ENCODE measurements at places on chromosomes 6 and 20.
A peak's percentile ranks its signal among the peaks of the same experiment; 100 is the strongest.

DNA sequence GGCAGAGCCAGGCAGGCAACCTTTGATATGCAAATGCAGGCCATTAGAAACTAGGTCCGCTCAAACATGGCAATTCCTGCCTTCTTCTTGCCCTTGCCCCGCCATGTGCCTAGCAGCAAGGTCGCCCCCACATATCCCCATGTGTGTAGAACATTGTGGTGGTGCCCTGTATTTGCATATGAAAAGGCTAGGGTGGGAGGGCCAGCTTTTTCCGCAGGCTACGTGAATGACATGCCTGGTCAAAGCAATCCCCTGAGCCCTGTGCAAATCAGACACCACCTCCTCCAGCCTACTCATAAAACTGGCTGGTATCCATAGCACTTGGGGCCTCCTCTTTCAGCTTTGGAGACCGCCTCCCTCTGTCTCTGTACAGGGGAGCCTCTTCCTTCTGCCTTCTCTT, 31.6 kb downstream of the GSTA2 start:
- no peak for DNase-seq

DNA sequence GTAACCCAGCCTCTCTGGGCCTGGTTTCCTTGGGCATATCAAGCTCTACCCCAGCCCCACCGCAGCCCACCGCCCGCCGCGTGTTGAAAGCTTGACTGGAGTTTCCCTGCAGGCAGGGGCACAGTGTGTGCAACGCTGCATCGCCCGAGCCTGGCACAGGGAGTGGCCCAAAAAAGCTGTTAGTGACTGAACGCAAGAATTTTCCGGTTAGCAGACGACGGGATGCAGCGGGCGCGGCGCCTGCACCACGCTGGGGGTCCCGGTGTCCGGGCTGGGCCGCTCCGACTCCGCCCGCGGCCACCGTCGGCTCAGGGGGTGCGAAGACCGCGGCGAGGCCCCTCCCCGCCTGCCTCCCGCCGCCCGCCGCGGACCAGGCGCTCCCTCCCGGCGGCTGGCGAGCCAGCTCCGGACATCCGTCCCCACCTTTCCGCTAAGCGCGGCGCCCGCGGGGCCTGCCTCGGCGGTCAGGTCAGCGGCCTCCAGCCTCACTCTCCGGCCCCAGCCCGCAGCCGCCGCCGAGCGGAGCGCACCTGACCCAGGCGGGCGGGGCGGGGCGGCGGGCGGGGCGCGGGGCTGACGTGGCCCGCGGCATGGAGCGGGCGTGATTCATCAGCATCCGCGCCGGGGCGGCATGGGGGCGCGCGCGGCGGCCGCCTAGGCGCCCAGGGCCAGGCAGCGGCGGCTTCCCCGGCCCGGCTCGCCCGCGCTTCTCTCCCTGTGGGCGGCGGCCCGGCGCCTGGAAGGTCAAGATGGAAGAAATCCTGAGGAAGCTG, at the start of gene ARFGEF3:
ARFGEF3 (plus strand) TSS at position 602 of the 773 bp plus-strand sequence; CDS start at position 750, 148 bp downstream.
- DNase-seq = peak; percentile 48

DNA sequence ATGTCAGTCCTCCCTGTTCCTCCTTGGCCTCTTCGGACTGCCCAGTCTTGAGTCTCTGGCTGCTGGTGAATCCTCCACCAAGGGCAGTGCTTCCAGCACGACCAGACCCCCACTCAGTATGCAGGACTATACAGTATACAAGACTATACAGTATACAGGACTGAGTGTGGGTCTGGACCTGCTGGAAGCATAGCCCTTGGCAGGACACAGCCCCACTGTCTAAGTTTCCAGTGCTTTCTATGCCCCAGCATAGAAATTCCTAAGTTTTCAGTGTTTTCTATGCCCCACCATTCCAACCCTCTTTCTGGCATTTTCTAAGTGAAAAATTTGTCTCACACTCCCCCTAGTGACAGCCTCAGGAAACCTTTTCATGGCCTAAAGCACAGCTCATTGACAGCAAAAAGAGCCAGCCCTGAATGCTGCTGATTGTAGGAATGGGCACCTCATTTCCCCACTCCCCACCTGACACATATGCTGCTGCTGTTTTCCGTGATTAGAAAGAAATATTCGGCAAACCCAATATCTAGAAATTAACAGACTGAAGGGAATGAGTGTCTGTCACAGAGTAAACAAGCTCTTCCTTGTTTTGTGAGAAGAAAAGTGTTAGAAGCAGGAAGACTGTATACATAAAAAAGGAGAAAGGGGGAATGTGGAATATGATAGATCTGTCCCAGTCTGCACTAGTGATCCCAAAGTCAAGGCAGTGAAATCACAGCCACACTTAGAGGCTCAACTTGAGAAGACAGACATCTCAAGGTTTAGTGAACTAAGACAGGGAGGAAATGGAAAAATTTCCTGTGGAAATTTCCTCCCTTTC, 206.9 kb downstream of the IBTK start:
- peak; percentile 43 for DNase-seq

DNA sequence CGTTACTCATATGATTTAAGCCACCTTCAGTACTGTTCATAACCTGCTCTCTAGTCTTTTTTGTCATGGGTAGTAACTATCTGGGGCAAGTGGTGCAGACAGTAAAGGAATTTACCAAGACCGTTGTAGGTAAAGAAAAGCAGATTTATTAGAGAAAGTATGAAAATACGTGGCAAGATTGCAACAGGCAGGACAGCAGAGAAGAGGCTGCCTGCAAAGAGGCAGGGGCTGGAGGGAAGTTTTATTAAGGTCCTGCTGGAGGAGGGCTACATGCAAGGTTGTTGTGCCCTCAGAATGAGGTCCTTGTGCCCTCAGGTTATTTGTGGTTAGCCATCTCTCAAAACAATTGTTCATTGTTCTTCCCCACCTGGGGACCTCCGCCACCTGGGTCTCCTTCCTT, 444.3 kb downstream of the BCKDHB start:
- no peak for DNase-seq

DNA sequence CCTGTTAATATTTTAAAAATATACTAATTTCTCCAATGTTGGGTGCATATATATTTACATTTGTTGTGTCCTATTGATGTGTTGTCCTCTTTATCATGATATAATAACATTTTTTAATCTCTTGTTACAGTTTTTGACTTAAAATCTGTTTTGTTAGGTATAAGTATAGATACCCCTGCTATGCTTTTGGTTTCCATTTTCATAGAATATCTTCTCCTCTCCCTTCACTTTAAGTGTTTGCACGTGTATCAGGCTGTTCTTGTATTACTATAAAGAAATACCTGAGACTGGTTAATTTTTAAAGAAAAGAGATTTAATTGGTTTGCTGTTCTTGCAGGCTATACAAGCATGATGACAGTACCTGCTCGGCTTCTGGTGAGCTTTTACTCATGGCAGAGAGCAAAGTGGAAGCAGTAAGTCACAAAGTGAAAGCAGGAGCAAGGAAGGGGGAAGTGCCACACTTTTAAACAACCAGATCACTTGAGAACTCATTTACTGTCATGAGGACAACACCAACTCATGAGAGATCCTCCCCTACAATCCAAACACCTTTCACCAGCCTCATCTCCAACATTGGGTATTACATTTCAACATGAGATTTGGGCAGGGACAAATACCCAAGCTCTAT, 340.5 kb upstream of the SYNCRIP start:
- DNase-seq = no peak

DNA sequence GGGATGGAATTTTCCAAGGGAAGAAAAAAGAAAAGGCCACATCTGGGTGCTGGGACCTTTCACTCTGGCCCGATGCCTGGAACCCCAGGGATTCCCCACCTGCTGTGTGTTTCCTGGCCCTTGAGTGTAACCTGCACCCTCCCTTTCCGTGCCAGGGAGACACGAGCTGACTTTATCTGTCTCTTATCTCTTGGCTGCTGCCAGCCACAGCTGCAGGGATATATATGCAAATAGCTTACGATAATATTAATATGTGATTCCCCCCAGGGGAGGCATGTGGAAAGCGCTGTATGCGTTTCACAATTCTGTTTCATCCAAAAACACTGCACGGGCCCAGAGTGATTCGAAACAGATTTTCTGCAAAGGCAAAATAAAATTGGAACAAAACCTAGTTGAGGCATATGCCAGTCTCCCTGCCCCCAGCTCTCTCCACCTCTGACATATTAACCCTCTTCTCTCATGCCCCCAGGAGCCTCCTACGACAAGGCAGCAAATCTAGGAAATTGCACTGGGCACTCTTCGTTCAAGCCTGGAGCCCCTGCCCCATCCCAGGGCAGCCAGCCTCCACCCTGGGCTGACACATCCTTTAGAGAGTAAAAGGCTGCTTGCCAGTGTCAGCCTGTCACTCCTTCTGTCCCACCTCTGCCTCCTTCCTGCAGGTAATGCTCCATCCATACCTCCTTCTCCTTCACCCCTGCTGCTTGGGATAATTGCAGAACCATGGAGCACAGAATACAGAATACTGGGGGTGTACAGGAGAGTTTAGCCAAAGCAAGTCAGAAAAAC, 1.3 kb downstream of the RIPOR3 start:
- DNase-seq = no peak

- DNase-seq = no peak
Measured at GRCh38 chr6:152952866-152953509, 29.9 kb downstream of the FBXO5 start.

- no peak for DNase-seq
Measured at GRCh38 chr6:3415082-3415453, 41.8 kb downstream of the SLC22A23 start.

DNA sequence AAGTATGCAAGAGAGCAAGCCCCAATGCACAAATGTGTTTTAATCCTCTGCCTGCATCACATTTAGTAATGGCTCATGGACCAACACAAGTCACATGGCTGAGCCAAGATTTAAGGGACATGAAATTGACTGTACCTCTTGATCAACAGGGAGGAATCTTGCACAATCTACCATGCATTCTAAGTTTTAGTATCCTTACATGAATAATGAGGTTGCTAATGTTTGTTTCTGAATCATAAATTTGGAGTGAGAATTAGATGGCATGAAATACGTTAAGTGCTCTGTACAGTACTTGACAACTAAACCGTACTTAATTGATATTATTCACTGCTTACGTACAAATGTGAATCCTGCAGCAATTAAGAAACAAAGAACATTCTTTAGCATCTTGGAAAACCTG, 553.8 kb upstream of the JAG1 start:
- DNase-seq = no peak

- DNase-seq = peak; percentile 81
Measured at GRCh38 chr6:125789576-125790357, 993 bp upstream of the NCOA7 start.

GRCh38 chr20:5720696-5721095, 29.5 kb upstream of the SHLD1 start:
- no peak for DNase-seq

DNA sequence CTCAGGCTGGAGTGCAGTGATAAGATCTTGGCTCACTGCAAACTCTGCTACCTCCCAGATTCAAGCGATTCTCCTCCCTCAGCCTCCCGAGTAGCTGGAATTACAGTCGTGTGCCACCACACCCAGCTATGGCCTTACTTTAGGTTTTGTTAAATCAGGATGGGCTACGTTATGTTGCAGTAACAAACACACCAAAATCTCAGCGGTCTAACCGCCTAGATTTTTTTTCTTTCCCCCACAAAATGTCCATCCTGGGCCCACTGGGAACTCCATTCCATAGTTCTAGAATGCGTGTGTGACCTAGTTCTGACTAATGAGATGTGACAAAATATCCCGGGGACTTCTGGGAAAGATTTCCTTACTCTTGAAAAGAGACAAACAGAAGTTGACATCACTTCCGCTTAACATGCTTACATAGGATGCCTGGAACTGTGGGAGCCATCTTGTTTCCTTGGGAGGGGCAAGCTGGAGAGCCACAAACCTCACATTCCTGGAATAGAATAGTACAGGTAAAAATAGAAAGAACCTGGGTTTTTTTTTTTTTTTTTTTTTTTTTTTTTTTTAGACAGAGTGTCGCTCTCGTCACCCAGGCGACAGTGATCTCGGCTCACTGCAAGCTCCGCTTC, 42.3 kb upstream of the TRERF1 start:
- no peak for DNase-seq

GRCh38 chr6:169452117-169452868, 198.6 kb upstream of the THBS2 start:
- no peak for DNase-seq

DNA sequence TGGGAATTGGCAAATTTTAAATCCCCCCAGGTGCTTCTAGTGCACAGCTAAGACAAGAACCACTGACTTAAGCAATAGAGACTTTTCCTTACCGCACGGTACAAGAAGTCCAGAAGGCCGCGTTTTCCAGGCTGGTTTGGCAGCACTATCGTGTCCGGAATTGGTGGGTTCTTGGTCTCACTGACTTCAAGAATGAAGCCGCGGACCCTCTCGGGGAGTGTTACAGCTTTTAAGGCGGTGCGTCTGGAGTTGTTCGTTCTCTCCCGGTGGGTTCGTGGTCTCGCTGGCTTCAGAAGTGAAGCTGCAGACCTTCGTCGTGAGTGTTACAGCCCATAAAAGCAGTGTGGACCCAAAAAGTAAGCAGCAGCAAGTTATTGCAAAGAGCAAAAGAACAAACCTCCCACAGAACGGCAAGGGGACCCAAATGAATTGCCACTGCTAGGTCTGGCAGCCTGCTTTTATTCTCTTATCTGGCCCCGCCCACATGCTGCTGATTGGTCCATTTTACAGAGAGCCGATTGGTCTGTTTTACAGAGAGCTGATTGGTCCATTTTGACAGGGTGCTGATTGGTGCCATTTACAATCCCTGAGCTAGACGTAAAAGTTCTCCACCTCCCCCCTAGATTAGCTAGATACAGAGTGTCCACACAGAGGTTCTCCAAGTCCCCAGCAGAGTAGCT, 264.5 kb downstream of the PREX1 start:
- no peak for DNase-seq

GRCh38 chr6:87182940-87183339, 27.6 kb downstream of the ZNF292 start:
- DNase-seq = no peak

DNA sequence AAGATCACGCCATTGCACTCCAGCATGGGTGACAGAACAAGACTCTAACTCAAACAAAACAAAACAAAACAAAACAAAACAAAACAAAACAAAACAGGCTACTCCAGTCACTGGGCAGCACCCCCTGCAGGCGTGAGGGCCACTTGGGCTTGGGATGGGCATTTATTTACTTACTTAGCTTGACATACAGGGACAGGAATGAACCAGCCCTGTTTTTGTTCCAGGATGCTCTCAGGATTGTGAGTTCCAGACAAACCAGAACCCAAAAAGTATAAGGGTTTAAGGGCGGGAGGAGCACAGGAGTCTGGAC, 4.0 kb upstream of the PTPN1 start:
- DNase-seq = no peak

GRCh38 chr20:33549229-33549999, 59.5 kb downstream of the CBFA2T2 start:
- DNase-seq = no peak

- no peak for DNase-seq
Measured at GRCh38 chr6:29520232-29520631, 32.5 kb upstream of the MAS1L start.

DNA sequence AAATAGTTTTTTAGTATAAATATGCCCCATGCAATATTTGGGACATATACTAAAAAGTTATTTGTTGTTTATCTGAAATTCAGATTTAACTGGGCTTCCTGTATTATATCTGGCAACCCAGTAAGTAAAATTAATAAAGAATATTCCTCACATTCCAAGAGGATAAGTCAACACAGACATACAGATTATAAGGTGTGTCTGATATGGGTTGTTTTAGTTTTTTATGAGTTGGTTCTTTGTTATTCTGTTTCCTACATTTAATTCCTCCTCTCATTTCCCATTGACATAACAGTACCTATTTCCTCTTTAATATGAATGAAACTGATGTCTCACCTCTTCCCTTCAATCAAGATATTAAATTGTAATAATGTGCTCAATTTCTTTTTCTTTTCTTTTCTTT, 1.7 kb upstream of the PLA2G7 start:
- DNase-seq = no peak

GRCh38 chr6:118559659-118560058, 11.6 kb downstream of the PLN start:
- no peak for DNase-seq

- no peak for DNase-seq
Measured at GRCh38 chr6:70252604-70253003, 50.3 kb downstream of the COL9A1 start.

Measured in NCI-H2081 (cell line).